ENCODE measurements at places on chromosomes 3 and 15. TPM values are rescaled to one million over a fixed set of nuclear protein-coding genes. Genes with fewer than 3 reads are reported as not detected.

The DUOXA2 gene
- not detected for total RNA-seq

The MAGEL2 gene
- 0.14 TPM for total RNA-seq

DNA sequence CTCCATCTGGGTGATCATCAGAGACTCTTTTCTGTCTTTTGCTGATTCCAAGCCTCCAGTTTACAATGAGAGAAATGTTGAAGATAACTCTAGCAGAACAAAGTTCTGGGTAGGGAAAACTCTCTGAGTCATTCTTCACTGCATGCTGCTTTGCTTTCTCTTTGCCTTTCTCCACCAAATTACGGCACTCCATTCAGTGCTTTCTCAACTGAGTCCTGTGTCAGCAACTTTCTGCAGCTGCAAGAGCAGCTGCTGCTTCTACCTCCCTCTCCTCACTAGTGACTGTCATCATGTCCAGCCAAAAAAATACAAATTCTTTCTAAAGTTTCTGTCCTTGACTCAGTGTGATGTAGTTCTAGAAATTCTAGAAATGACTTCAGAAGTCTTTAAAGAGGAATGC, 953.8 kb downstream of the IGSF11 start:
- H3K4me3 ChIP-seq: no peak overlapping the region
- H3K36me3 ChIP-seq: no peaks in the 10 kb centered on the region
- DNase-seq: no peak

DNA sequence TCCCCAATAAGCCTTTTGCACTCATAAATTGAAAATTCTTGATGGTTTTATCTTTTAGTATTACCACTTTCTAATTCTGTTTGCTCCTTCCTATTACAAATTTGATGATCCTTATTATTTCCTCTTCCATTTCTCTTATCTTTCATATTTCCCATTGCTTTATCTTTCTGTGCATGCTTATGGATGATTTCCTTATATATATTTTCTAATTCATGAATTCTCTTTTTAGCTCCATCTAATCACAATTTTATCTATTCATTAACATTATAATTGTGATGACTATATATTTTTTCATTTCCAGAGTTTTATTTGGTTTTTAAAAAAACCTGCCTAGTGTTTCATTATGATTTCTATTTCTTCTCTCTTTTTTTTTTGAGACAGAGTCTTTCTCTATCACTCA, 17.9 kb downstream of the FOXL2NB start:
- H3K27ac ChIP-seq: no peak overlapping the region
- no peak for DNase-seq
- H3K27me3 ChIP-seq: peaks cover 47% of the 10 kb centered on the region
- no peak overlapping the region for H3K4me3 ChIP-seq
- no peaks in the 10 kb centered on the region for H3K36me3 ChIP-seq

Measured in upper lobe of right lung (tissue), 1 donor.